ENCODE measurements at places on chromosomes 4 and X.

DNA sequence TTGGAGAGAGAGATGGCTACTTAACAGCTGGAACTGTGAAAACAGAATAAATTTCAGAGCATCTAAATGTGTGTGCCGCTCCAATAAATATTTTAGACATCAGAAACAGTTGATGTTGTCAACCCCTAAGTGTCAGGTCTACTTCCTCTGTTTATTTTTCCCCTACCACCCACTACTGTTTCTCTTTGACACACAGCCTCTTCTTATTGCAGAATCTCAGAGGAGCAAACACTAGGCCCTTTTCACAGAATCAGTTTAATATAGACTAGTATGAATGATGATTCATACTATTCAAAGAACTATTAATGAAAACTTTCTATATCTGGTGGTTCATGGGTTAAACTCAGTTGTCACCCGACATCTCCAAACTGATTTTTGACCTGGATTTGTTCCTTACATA is 33.9 kb downstream of the NAA11 start:
- no peak for DNase-seq

DNA sequence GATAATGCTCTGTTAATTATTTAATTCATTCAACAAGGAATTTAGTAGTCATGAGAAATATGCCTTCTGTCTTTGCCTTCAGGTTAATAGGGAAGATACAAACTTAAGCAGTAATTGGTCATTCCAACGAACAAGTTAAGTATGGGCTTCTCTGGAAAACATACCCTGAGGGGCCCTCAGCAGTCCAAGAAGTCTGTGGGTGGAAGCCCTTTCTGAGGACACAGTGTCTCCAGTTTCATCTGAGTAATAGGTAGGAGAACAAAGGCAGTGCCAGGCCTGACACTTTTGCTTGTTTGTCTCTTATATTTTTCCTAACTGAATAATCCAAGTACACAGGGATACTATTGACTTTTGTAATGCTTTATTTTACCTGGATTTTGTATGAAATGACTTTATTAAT is 262.5 kb downstream of the FBXW7 start:
- no peak for DNase-seq

- no peak for DNase-seq
Measured at GRCh38 chr4:129622566-129622965, 526.6 kb downstream of the C4orf33 start.

DNA sequence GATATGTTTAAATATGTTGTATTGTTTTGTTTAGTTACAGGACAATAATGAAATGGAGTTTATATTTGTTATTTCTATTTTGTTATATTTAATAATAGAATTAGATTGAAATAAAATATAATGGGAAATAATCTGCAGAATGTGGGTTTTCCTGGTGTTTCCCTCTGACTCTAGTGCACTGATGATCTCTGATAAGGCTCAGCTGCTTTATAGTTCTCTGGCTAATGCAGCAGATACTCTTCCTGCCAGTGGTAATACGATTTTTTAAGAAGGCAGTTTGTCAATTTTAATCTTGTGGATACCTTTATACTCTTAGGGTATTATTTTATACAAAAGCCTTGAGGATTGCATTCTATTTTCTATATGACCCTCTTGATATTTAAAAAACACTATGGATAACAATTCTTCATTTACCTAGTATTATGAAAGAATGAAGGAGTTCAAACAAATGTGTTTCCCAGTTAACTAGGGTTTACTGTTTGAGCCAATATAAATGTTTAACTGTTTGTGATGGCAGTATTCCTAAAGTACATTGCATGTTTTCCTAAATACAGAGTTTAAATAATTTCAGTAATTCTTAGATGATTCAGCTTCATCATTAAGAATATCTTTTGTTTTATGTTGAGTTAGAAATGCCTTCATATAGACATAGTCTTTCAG is 26.9 kb downstream of the NUDT6 start:
- DNase-seq = no peak

DNA sequence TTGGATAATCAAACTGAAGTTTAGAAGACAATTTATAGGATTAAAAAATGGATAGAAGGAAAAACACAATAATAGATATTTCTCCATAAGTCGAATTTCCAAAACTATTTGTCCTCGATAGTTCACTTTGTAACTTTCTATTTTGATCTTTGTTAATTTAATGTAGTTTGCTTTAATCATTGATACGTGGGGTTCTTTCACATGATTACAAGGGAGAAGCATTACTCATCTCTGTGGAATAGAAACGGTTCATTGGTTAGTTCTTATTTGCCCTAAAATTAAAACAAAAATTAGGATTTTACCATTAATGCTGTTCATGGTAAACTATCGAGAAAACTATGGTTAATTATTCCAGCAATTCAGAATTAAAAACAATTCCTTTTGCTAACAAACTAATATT is 2.1 kb downstream of the TET2 start:
- DNase-seq = no peak

- peak; percentile 26 for DNase-seq
Measured at GRCh38 chr4:25861951-25862410, 807 bp downstream of the SEL1L3 start.

- DNase-seq = no peak
Measured at GRCh38 chr4:24850674-24851073, 55.3 kb downstream of the SOD3 start.

GRCh38 chr4:14025111-14025510 is 397.6 kb upstream of the BOD1L1 start:
- DNase-seq = no peak

DNA sequence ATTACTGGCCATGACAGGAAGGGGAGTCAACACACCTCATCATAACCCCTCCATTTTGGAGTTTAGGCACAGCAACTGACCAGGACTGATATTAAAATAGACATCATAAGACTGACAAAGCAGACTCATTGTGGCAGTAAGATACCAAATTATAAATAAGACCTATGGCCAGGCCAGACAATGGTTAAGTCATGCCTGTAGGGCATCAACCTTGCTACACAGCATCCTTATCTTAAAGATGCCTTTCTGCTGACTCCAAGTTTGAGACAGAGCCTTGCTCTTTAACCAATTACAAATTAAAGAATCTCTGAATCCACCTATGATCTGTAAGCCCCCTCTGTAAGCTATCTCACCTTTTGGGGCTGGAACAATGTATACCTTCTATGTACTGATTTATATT is 65.5 kb downstream of the VCX2 start:
- no peak for DNase-seq

GRCh38 chr4:138555108-138555507 is 313.0 kb upstream of the SLC7A11 start:
- no peak for DNase-seq

GRCh38 chr4:89660444-89661172 is 176.4 kb downstream of the SNCA start:
- DNase-seq = no peak

- DNase-seq = no peak
Measured at GRCh38 chr4:153728660-153729059, 31.2 kb downstream of the RNF175 start.

DNA sequence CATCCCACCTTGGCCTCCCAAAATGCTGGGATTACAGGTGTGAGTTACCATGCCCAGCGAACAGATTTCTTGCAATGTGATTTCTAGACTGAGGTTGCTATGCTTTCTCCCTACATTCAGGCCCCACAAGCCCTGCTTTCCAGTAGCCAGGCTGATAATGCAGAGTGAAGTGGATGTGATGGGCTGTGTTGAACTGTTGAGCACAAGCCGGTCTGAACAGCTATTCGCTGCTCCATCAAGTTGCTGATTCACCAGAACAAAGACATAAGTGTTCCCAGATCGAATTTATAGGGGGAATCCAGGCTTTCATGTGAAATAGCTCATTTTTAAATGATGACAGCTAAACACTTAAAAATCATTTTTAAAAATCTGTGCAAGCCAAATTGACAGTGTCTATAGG is 8.0 kb downstream of the NIPAL1 start:
- no peak for DNase-seq

- no peak for DNase-seq
Measured at GRCh38 chr4:40550948-40551462, 78.7 kb downstream of the RBM47 start.

DNA sequence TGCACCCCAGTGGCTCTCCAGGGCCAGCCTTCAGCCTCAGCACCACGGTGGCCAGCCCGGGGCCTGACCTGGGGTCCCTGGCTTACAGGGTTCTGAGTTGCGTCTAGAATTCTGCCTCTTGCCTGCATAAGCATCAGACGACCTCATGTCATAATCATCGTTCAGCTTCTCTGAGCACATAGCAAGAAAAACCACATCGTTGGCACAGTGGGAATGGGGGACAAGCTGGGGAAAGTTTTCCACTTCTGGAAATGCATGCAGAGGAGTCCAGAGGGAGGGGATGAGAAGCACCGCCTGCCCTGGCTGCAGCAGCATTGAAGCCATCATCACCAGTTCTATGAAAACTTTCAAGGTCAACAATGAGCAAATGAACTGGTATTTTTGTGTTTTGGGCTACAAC is 441.0 kb upstream of the FRG1 start:
- DNase-seq = no peak

GRCh38 chr4:80049813-80050534 is 23.1 kb downstream of the ANTXR2 start:
- DNase-seq = no peak

DNA sequence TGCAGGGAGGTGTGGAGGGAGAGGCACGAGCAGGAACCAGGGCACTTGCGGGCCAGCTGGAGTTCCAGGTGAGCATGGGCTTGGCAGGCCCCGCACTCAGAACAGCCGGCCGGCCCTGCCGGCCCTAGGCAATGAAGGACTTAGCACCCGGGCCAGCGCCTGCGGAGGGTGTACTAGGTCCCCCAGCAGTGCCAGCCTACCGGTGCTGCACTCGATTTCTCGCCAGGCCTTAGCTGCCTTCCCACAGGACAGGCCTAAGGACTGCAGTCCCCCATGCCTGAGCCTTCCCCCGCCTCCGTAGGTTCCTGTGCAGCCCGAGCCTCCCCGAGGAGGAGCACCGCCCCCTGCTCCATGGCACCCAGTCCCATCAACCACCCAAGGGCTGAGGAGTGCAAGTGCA is 18.0 kb upstream of the NFKB1 start:
- DNase-seq = no peak

- no peak for DNase-seq
Measured at GRCh38 chrX:119826399-119826959, 26.3 kb downstream of the UPF3B start.

DNA sequence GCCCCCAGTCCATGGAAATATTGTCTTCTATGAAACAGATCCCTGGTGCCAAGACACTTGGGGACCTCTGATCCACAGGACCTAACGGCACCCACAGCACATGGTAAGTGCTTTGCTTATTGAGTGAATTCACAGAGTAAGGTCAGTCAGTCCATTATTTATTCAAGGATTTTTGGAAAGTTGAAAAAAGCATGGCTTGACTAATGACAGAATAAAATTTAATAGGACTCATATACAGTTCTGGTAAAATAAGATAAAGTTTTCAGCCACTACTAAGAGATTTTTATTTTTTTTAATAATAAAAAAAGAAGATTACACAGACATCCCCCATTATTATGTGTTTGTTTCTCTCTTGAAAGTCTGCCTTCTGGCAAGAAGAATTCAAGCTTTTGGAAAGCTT is 490.6 kb upstream of the HS3ST1 start:
- DNase-seq = no peak

DNA sequence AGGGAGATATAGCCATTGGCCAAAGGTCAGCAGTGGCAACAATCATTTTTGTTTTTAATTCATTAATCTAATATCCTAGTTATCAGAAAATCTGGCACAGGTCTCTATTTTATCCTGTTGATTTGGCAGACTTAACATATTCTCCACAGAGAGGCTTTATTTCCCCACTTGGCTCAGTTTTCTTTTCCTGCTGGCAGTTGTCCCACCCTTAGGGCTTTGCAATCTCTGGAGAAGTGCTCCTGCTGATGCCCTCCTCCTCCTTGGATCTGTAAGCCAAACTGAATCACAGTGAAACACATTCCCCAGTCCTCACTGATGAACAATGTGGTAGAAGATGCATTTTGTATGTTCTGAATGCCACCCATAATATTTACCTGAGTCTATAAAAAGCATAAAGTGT is 889.7 kb downstream of the PDHA2 start:
- DNase-seq = no peak

GRCh38 chr4:19293781-19294180 is 957.9 kb upstream of the SLIT2 start:
- no peak for DNase-seq

GRCh38 chr4:25350561-25350960 is 26.5 kb upstream of the ANAPC4 start:
- DNase-seq = no peak

DNA sequence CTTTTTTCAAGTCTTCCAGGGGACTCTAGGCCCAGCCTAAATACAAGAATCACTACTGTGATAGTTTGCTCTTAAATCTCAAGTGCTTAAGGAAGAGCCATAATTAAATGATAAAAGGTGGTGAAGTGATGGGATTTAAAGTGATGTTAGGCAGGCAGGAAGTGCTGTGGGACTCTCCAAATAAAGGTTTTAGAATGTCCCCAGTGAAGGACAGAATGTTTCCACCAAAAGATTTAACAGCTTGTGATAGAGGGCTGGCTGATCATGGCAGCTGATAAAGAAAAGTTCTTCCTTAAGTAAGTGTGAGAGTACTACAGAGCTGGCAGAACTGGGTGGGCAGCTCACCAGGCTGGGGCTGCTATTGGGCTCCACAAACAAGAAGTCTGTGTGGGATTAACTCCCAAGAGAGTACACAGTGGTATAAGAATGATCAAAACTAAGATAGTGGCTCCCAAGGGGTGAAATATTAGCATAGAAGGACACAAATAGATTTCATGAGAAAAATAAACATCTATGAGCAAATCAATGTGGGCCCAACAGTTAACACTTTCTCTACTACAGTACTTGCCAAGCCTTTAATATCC is 637.2 kb upstream of the CPEB2 start:
- no peak for DNase-seq

DNA sequence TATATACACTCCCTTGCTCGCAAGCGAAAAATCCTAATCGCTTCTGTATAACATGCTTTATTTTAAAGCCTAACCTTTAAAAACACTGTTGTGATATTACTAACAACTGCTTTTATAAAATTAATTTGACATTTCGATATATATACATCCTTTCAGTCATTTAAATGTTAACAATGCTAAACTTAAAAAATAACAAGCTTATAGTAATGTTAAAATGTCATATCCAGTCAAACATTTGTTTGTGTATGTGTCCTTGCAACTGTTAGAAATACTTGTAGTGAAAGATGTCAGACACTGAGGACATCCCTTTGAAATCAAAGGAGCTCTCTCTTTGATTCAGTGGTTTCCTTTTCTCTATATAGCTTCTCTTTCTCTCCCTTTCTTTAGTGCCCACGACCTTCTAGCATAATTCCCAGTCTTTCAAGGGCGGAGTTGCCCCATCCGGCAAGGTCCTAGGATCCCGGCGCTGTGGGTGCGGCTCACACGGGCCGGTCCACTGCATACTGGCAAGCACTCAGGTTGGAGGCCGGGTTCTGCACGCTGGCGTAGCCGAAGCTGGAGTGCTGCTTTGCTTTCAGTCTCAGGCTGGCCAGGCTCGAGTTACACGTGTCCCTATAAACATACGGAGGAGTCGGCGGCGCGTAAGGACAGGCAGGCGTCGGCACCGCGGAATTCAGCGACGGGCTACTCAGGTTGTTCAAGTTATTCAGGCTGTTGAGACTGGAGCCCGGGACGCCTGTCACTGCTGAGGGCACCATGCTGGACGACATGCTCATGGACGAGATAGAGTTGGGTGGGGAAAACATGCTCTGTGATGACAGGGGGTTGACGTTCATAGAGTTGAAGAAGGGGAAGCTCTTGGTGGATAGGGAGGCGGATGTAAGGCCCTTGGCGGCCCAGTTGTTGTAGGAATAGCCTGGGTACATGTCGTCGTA is 5.0 kb downstream of the PITX2 start:
- DNase-seq = no peak

GRCh38 chrX:34546366-34546765 is 110.7 kb downstream of the TMEM47 start:
- DNase-seq = no peak
